ENCODE measurements at places on chromosomes 16 and 17.

- DNase-seq: no peak
Observed at GRCh38 chr17:50893183-50893993, 27.2 kb upstream of the TOB1 start.

DNA sequence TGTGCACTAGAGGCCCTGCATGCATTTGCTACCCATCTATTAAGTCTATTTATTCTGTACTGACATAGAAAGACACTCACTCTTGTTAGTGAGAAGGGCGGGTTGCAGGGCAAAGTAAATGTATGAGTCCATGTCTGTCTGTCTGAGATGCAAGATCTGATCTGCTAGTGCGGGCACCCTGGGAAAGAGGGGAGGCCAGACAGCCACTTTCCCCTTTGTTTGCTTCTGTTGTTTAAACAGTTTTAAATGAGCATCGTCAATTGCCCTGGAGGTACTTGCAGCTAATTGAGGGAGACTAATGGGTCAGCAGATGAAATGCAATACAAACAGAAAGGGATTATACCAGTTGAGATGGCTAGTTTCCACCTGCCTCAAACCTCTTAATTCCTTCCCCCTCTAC lies 24.9 kb downstream of the SCNN1G start:
- DNase-seq: no peak

GRCh38 chr16:81729451-81729850 lies 49.6 kb upstream of the PLCG2 start:
- DNase-seq: peak; percentile 42

- DNase-seq: no peak
Observed at GRCh38 chr17:61235827-61236197, 163.8 kb upstream of the TBX2 start.

GRCh38 chr17:64387545-64388171 lies 3.0 kb downstream of the PECAM1 start:
- DNase-seq: no peak

GRCh38 chr17:62724398-62725146 lies 83.5 kb downstream of the MARCHF10 start:
- peak; percentile 82 for DNase-seq

- peak; percentile 40 for DNase-seq
Observed at GRCh38 chr16:3576211-3576610, 992 bp downstream of the NLRC3 start.
